Activated CD4-positive, alpha-beta T cell treated with anti-CD3 and anti-CD28 coated beads for 1 hour (primary cell): ENCODE measurements at places on chromosomes 3 and 15.

GRCh38 chr3:98690876-98691275 lies 72.3 kb upstream of the ST3GAL6 start:
- DNase-seq, result no peak

- DNase-seq, result no peak
These were observed 60.5 kb downstream of the DNASE1L3 start for GRCh38 chr3:58150130-58150809.

DNA sequence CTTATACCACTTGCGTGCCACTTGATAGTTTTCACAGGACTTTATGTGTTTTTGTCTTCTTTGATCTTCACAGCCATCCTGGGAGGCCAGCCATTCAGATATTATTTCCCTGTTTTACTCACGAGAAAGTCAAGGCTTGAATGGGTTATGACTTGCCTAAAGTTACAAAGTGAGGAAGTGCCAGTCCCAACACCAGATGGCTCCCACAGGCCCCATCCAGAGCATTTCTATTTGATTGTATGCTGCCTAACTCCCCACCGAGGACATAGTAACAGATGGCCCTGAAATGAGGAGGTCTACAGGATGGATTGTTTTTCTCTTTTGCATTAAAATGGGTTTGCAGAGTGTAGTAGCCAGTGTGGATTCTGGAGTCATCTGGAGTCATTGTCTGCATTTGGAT lies 74.5 kb downstream of the SPTSSB start:
- DNase-seq, result no peak

- no peak for DNase-seq
These were observed 2.0 kb downstream of the RSRC1 start for GRCh38 chr3:158111861-158112260.

GRCh38 chr15:69093127-69093526 lies 67.3 kb upstream of the GLCE start:
- DNase-seq, result no peak

GRCh38 chr3:140166861-140167599 lies 232.0 kb downstream of the CLSTN2 start:
- no peak for DNase-seq

GRCh38 chr3:39707314-39707909 lies 102.0 kb upstream of the MYRIP start:
- DNase-seq, result no peak

DNA sequence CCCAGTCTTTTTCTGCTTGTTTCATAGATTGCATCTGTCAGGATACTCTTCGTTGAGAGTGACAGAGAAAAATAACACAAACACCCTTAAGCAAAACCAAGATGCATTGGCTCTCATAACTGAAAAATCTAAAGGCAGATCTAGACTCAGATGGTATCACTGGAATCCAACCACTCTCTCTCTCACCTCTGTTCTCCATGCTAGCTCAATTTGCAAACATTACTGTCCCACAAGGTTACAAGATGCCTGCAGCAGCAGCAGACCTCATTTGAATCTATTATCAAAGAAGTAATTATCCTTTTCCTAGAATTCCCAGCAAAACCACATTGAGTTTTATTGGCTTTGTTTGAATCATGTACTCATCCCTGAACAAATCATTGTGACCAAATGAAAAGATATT lies 19.1 kb upstream of the PCOLCE2 start:
- no peak for DNase-seq

DNA sequence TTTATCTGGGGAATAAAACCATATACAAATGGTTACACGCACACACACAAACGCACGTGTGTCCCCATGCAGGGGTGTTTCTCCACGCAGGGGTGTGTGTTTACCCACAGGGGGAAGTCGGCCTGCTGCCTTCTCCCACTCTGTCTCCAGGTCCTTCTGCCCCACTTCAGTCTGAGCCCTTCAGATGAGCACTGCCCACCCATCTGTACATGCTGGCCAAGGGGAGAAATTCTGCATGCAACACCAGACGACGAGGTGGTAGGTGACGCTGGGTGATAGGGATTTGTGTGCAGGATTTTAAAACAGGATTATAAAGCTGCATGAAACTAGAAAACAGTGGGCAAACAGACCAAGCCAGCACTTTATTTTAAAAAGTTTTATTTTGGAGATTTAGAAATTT lies 122.5 kb downstream of the TJP1 start:
- DNase-seq, result no peak

GRCh38 chr15:96330064-96330449 lies 443 bp upstream of the NR2F2 start:
- DNase-seq, result no peak

- no peak for DNase-seq
These were observed 22.7 kb downstream of the TRA2B start for GRCh38 chr3:185914911-185915629.

DNA sequence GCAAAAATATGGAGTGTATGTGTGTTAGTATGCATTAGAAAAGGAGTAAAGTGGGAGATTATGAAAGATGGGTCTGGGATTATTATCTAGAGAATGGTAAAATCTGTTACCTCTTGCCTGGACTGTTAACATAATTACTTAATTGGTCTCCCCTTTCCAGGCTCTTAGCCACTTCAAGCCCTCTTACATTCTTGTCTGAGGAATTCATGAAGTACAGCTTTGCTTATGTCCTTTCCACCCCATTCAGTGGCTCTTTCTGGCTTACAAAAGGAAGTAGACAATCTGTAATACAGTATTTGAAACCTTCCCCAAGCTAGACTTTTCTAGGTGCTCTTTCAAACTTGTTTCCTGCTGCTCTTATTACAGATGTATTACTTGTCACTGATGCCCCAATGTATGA lies 129.8 kb downstream of the MBNL1 start:
- DNase-seq, result no peak
